RCC 7860 (cell line): ENCODE measurements at places on chromosomes 3 and 15.

GRCh38 chr15:48856942-48857341 lies 21.0 kb upstream of the EID1 start:
- no peak for DNase-seq

DNA sequence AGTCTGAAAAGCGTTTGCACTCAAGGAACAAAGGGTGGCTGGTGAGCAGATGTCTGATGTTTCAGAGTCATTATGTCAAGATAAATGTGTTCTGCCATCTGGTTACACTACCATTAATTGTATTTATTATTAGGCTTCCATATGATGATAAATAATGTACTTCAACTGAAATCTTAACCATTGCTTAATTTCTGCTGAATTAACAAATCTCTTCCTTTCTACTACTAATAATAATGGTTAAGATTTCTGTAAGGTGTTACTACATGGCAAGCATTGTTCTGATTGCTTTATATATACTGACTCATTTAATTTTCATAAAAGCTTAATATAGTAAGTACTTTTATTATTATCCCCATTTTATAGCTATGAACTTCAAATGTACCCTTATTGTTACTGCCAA lies 68.4 kb upstream of the GALNT15 start:
- no peak for DNase-seq

DNA sequence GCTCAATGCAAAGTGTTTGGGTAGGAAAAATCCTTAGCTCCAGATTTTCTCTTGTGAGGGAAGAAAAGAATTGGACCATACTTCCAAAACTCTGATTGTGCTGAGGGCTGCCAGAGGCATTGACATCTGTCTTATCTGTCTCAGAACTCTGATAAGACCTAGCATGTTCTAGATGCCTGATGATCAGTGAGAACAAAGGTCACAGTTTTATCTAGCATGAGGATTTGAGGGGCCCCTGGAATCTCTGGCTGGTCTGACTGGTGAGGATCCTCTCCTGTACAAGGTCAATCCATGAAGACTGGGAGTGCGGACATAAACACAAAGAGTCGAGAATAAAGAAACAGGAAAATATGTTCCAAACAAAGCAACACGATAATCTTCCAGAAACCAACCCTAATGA lies 40.1 kb downstream of the GPR149 start:
- DNase-seq = no peak

DNA sequence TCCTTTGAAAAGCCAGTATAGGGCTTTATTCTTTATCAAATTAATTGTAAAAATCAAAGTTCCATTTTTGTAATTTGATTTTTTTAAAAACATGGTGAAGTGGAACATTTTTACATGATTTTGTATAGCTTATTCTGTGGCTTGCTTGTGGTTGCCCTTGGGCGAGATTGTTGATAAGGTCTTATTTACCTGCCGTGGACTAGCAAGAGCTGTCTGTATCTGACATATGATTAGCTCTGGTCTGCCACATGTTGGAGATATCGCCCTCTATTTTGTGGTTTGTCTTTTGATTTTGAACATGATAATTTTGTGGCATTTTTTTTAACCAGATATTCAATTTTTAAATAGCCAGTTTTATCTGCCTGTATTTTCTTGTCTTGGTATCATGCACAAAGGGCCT lies 844 bp downstream of the PRR23E start:
- no peak for DNase-seq

GRCh38 chr3:82741346-82741745 lies 979.9 kb upstream of the GBE1 start:
- DNase-seq = no peak

- DNase-seq = no peak
Observed at GRCh38 chr3:157830556-157831236, 275.5 kb downstream of the SHOX2 start.

GRCh38 chr3:148068466-148068865 lies 629.2 kb upstream of the AGTR1 start:
- DNase-seq = no peak

GRCh38 chr3:195441992-195442572 lies 738 bp downstream of the ACAP2 start:
- DNase-seq = no peak
